ENCODE measurements at places on chromosomes 1 and 21.

- DNase-seq: no peak
These were observed 177.8 kb downstream of the PSMG1 start for GRCh38 chr21:39005502-39005787.

DNA sequence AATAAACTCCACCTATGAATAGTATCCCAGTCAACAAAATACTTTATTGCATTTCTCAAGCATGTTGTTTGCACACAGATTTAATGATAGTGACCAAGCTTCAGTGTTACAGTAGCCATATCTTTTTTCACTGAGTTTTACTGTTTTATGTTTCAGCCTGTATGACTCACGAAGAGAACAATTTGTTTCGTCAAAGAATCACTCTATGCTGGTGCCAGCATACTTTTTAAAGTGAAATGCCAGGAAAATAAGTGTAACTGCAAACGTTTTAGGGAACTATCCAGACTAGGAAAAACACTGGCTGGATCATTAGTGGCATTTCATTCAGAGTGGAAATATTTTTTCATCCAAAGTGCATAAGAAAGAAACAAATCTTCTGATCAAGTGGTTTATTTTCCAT is 210.8 kb downstream of the COL11A1 start:
- DNase-seq: no peak

- DNase-seq: peak; percentile 46
These were observed 40.8 kb upstream of the TMPRSS2 start for GRCh38 chr21:41548781-41549180.

DNA sequence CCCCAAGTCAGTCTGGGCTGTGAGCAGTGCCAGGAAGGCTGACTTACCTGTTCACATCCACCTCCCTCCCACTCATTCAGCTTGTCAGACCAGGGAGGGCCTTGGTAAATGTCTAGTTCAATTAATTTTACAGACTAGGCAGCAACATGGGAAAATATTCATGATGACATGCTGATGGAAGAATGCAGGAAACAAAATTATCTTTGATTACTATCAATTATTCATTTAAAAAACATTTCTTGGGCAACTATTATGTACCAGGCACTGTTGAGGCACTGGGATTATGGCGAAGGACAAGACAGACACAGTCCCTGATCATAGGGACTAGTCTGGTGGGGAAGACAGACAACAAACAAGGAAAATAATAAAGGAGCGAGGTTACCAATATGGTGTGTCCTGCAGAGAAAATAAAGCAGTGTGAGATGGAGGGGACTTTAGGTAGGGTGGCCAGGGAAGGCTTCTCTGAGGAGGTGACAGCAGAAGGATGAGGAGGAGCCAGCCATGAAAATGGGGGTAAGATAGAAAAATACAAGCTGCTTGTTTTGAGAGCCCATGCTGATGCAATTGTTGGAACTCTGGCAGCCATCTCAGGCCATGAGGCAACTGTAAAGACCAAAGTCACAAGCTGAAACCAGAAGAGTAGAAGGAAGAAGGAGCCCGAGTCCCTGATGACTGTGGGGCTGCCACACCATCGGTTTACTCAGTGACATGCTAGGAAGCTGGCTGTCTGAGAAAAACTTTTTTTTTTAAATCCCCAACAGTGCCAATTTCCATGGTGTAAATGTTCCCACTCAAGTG is 14.0 kb downstream of the TRIM62 start:
- DNase-seq: no peak

GRCh38 chr1:228081578-228082213 is 812 bp upstream of the ARF1 start:
- no peak for DNase-seq

DNA sequence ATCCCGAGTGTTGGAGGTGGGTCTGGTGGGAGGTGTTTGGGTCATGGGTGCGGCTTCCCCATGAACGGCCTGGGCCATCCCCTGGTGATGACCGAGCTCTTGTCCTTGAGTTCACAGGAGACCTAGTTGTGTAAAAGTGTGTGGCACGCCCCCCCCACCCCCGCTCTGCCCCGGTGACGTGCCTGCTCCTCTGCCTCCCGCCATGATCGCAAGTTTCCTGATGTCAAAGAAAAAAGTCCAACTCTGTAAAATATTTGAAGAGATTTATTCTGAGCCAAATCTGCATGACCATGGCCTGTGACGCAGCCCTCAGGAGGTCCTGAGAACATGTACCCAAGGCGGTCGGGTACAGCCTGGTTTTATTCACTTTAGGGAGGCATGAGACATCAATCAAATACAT is 125.1 kb upstream of the COL6A1 start:
- no peak for DNase-seq

GRCh38 chr1:1543706-1544099 is 3.3 kb upstream of the TMEM240 start:
- DNase-seq: no peak

Measured in brain (organoid and tissue), 16 donors.